ENCODE measurements at places on chromosomes 16 and 17.

DNA sequence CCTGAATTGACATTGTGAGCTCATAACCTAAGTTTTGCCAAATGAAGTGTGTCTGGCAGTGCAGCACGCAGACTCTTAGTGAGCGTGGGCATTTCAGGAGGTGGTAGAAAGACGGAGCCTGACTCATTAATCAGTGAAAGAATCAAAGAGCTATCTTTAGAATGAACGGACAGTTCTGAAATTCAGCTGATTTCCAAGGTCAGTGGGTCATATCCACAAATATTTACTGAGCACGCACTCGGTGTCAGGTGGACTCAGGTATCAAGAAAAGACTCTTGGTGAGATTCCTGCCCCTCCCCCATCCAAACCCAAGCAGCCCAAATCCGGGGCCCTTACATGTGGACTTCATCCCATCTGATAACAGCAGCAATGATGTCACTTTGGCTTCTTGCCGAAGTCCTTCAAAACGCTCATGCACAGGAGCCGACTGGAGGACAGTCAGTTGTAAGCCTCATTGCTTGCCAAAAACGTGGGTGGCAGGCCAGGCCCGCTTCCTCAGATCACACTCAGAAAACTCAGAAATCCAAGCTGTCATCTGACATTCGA lies 185.8 kb downstream of the HS3ST3A1 start:
- no peak for DNase-seq

DNA sequence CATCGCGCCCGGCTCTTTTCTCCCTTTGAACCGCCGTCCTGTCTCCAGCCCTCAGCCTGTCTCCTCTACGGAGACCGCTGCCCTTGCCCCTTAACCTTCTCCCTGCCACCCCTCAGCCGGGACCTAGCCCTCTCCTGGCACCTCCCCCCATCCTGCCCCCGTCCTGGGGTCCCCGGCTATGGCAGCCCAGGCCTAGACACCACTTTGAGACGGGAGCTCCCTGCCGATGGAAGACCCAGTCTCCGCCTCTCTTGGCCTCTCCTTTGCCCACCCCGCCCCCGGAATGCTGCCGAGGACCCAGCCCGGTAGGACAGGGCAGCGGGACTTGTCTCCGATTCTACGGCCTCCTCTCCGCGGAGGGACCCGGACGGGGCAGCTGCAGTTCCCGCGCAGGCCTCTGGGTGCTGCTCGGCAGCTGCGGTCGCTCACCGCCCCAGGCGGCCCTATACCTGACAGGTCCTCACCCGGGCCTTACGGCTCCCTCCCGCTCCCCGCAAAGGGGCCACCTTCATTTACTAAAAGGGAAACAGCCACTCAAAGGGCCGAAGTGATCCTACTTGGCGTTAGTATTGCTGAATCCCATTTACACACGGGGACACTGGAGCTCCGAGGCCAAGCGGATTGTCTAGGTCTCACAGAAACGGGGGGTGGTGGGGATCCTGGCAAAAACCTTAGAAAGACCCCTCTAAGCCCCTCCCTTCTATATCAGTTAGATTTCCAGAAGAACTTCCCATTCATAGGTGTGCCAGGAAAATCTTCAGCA lies 32.6 kb upstream of the TAC4 start:
- peak; percentile 57 for DNase-seq

- DNase-seq: no peak
Measured at GRCh38 chr16:1899641-1900451, 18.4 kb downstream of the HS3ST6 start.

DNA sequence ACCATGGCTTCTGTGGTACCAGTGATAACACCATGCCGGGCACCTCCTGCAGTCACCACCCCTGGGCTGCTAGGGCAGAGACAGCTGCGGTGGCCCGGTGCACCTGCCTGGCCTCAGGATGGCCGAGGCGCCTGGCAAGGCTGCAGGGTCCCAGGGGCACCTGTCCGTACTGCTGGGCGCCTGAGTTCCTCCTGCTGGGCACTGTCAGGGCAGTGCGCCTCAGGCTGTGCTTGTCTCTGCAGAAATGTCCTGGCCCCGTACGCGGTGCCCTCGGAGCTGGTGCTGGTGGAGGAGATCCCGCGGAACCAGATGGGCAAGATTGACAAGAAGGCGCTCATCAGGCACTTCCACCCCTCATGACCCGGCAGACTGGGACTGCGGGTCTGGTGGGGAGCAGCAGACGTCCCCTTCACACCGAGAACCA lies 17.7 kb upstream of the CDH15 start:
- DNase-seq: no peak

DNA sequence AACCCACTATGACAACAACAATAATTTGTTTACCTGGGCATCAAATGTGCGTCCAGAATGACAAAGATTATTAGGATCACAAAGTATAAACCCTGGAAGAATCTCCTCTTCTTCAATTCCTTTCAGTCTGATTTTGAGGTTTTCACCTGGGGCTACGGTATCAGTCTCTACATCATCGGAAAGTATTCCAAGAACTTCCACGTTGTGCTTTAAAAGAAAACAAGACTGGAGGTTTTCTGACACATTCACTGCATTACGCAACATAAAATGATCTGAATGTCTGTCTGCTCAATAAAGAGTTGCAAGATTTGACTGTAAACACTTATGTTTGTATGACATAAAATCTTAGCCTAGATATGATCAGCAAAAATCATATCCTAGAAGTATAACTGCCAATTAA lies 26.0 kb upstream of the RSL1D1 start:
- DNase-seq: no peak

DNA sequence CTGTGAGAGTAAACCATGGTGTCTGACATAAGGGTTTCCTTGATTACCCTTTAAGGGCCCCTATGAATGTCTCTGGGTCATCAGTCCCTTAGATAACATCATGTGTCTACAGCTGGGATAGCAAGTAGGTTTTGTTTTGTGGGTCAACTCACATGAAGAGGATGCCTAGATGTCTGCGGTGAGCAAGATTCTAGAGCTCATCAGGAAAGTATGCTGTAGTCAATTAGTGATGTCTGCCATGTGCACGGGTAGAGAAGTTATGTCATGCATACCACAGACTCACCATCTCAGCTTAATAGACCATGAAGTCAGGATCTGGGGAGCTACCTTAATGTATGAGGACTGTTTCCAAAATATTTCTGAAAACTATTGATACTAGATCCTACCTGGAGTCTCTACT lies 57.5 kb downstream of the CDH13 start:
- no peak for DNase-seq

GRCh38 chr17:8137645-8138373 lies 13.9 kb upstream of the HES7 start:
- DNase-seq: peak; percentile 12

DNA sequence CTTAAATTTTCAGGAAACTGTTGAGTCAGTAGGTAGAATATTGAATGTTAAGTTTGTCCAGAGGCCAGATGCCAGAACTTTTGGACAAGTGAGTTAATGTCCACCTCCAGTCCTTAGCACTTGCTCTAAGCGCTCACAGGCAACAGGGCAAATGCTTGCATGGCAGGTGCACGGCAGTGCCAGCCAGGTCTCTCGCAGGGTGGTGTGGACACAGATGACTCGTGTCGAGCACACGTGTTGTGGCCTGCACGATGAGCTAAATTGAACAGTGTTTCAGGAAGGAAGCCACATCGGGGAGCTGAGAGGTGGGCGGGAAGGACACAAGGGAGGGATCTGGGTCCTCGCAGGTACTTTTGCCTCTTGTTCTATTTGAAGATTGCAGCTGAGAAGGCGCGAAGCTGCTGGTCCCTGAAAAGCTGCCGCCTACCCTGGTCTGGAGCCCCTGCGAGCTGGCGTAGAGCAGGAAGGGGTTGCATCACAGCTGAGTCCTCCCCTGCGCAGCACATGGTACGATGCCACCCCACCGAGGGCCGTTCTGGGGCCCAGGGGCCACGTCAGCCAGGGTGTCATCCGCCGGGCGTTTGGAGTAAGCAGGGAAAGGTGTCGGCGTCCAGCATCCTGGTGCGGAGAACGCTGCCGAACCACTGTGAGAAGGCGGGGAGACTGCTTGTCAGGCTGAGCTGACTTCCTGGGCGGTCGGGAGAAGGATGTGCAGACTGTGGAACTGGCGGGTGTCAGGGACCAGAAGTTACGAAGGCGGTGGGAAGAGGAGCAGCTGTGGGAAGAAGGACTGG lies 6.3 kb downstream of the RAB40C start:
- peak; percentile 68 for DNase-seq

DNA sequence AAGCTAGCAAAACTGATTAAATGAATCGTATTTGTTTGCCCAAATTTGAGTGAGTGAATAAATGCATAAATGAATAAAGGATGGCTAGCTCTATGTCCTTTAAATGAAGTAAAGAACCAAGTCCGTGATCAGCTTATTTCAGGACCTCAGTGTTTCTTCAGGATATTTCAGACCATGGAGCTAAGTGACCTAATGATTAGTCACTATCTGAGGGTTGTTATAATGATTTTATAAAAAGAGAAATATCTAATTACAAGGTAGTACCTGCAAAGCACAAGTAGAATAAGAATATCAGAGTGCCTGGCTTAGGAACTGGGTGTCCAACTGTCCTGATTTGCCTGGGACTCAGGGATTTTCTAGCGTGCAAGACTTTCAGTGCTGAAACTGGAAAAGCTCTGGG lies 12.5 kb downstream of the KCNJ2 start:
- DNase-seq: no peak

DNA sequence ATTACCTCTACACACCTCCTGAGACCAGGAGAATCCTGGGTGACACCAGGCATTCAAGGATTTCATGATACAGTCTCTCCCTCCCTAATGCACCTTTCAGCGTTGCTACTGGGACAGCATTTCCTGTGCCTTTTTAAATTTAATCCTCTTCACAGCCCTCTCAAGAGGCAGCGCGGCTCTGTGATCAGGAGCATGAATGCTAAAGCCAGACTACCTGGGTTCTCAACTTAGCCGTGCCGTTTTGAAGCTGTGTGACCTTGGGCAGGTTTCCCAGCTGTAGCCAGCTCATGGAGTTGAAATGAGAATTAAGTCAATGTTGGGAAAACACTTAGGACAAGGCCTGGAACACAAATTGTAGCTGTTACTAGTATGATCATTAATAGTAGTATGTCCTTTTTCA lies 191.8 kb downstream of the XYLT1 start:
- no peak for DNase-seq

DNA sequence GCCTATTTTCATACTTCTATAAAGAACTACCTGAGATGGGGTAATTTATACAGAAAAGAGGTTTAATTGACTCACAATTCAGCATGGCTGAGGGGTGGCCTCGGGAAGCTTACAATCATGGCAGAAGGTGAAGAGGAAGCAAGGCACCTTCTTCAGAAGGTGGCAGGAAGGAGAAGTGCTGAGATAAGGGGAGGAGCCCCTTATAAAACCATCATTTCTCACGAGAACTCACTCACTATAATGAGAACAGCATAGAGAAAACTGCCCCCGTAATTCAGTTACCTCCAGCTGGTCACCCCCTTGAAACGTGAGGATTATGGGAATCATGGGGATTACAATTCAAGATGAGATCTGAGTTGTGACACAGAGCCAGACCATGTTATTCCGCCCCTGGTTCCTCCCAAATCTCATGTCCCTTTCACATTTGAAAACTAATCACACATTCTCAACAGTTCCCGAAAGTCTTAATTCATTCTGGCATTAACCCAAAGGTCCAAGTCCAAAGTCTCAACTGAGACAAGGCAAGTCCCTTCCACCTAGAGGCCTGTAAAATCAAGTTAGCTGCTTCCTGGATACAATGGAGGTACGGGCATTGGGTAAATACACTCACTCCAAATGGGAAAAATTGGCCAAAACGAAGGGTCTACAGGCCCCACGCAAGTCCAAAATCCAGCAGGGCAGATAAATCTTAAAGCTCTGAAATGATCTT lies 237.7 kb downstream of the CDH13 start:
- DNase-seq: no peak

DNA sequence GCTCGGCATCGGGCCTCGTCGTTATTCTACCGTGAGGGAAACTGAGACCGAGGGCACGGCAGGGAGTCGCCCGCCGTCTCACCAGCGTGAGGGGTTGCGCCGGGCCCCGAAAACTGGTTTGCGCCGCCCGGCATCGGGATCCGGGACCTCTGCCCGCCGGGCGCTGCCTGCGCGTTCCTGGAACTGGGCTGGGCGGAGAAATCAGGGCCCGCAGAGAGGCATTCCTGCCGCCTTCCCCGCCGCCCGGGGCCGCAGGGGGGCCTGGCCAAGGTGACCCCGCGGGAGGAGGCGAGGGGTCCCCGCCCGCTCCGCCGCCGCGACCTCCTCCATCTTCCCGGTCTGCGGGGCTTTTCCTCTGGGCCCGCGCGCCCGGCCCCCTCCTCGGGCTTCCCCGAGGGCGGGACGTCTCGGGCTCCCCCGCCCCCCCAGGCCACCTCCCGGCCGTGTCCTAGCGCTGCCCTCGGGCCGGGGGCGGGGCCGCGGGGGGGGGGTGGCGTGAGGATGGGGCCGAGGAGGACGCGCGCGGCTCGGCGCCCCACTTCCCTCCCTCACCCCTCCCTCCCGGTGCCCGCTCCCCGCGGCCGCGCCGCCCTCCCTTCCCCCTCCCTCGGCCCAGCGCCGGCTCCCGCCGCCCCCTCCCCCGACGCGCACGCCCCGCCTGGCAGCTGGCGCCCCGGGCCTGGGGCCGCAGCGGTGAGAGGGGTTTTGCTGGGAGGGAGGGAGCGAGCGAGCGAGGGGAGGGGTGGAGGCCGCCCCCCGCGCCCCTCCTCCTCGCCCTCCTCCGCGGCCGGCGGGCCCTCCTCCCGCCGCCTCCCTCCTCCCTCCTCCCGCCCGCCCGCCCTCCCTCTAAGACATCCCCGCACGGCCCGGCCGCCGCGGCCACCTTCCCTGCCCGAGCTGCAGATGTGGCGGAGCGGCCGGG lies at the start of gene GLIS2:
GLIS2 (plus strand) TSS at position 882 of the 922 bp plus-strand sequence. CDS start 16,214 bp downstream, outside the sequence.
- DNase-seq: no peak

- no peak for DNase-seq
Measured at GRCh38 chr16:68972720-68973119, 129.4 kb downstream of the TANGO6 start.

- no peak for DNase-seq
Measured at GRCh38 chr17:80765241-80765961, 220.8 kb downstream of the RPTOR start.

DNA sequence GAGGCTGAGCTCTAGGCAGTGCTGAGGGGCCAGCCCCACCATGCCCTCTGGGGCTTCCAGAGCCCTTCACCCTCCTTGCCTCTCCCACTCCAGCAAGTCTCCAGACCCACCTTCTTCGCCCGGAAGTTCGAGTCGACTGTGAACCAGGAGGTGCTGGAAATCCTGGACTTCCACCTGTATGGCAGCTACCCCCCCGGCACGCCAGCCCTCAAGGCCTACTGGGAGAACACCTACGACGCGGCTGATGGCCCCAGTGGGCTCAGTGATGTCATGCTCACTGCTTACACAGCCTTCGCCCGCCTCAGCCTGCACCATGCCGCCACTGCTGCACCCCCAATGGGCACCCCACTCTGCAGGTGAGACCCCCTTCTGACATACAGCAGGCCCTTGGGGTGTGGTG lies 10.5 kb downstream of the XYLT2 start:
- peak; percentile 71 for DNase-seq

- no peak for DNase-seq
Measured at GRCh38 chr16:12511308-12511707, 292.4 kb downstream of the CPPED1 start.

DNA sequence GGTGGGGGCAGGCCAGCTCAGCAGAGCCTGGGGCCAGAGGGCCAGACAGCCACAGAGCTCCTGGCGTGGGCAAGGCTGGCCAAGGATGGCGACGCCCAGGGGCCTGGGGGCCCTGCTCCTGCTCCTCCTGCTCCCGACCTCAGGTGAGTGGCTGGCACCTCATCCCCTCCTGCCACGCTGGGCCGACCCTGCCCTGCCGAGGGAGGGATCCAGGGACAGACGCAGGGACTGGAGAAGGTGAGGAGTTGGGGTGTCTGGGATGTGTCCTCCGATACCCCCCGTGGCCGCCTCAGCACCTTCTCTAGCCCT lies at the start of gene ADGRG3:
ADGRG3 (plus strand) TSS at position 44 of the 309 bp plus-strand sequence; CDS start at position 86, 42 bp downstream.
- DNase-seq: no peak

- DNase-seq: peak; percentile 69
Measured at GRCh38 chr16:30698816-30699614, at the start of gene SRCAP. SRCAP (plus strand) TSS chr16:30699171; CDS start chr16:30700825, 1,654 bp downstream.

- no peak for DNase-seq
Measured at GRCh38 chr17:80872001-80872500, 119.6 kb upstream of the CHMP6 start.

Data from posterior cingulate gyrus (tissue), 11 donors.